Left renal cortex interstitium (tissue), 4 donors: ENCODE measurements at places on chromosomes 3 and 15.
A peak's percentile ranks its signal among the peaks of the same experiment; 100 is the strongest.

- DNase-seq: no peak
Observed at GRCh38 chr15:69456208-69457166, 3.9 kb downstream of the RPLP1 start.

- no peak for DNase-seq
Observed at GRCh38 chr15:58361273-58361759, 70.5 kb upstream of the LIPC start.

DNA sequence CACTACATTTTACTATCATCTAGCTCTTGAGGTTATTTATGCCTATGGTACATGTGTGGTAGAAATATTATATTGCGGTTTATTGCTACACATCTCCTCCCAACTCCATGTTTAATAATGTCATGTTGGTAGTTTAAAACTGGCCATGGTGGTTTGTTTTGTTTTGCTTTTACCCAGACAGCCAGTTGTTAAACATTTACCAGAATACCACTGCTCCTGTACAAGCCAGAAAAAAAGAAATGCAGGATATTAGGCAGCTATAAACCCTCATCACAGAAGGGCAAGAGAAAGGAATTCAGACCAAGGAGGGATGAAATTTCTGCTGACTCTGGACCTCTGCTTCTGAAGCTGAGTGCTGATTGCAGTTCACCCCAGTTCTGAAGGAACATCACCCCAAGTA is 451.8 kb upstream of the IL12A start:
- peak; percentile 10 for DNase-seq

- DNase-seq: no peak
Observed at GRCh38 chr15:100134089-100134583, 207.6 kb downstream of the ADAMTS17 start.

DNA sequence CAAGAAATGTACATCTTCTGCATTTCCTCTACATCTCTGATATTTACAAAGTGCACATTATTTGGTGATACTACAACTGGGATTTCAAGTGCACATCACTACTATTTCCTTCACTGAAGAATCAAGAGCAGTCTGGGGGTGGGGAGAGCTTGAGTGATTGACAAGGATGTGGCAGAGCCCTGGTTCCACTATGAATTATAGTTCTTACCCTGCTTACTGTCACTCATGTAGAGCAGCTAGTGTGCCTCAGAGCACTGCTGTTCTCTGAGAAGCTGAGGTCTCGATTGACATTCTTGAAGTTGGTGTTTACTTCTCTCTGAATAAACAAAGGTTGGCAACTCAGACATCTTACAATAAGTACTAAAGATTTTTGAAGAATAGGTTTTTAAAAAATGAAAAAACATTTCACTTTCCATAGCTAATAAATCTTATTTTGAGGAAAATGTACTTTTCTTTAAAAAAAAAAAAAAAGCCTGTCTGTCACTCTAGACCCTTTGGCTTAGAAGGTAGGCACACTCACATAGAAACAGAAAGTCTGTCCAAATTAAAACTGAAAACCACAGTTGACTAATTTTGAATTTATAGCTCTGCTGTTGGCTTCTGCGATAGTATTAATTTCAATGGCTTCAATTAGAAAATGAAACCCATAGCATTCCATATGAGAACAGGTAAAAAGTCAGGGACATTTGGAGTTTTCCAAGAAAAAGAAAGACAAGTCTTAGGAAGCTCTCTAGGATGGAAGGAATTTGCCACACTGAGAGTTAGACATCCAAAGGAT is 5.6 kb downstream of the GREM1 start:
- DNase-seq: no peak

- DNase-seq: no peak
Observed at GRCh38 chr3:137191133-137191923, 233.5 kb downstream of the IL20RB start.
